ENCODE measurements at places on chromosomes 11 and 22.
A peak's percentile ranks its signal among the peaks of the same experiment; 100 is the strongest.

GRCh38 chr22:24751518-24751917, 23.0 kb downstream of the PIWIL3 start:
- peak; percentile 34 for DNase-seq

GRCh38 chr22:28021116-28021997, 102.3 kb upstream of the PITPNB start:
- DNase-seq: no peak

GRCh38 chr22:48821346-48821690, 1006.4 kb downstream of the BRD1 start:
- DNase-seq: no peak

GRCh38 chr22:45552580-45553350, 50.1 kb downstream of the FBLN1 start:
- DNase-seq: peak; percentile 81

DNA sequence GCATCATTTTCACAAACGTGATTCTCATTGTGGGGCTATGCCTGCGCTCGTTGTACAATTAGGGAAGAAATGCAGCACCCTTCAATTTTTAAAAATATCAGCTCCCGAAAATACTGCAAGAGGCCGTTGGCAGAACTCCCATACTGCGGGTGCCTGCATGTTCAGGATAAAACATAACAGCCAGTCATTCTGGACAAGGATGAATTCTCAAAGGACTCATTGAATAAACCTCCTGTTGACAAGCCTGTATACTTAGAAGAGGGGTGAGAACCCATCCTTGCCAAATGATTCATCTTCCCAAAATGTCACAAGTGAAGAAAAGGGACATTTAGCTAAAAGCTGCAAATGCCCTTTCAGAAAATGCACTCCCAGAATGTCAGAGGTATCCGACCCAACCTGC, 141.9 kb downstream of the CSNK2A3 start:
- no peak for DNase-seq

- no peak for DNase-seq
Measured at GRCh38 chr11:92141159-92141558, 83.5 kb upstream of the FAT3 start.

DNA sequence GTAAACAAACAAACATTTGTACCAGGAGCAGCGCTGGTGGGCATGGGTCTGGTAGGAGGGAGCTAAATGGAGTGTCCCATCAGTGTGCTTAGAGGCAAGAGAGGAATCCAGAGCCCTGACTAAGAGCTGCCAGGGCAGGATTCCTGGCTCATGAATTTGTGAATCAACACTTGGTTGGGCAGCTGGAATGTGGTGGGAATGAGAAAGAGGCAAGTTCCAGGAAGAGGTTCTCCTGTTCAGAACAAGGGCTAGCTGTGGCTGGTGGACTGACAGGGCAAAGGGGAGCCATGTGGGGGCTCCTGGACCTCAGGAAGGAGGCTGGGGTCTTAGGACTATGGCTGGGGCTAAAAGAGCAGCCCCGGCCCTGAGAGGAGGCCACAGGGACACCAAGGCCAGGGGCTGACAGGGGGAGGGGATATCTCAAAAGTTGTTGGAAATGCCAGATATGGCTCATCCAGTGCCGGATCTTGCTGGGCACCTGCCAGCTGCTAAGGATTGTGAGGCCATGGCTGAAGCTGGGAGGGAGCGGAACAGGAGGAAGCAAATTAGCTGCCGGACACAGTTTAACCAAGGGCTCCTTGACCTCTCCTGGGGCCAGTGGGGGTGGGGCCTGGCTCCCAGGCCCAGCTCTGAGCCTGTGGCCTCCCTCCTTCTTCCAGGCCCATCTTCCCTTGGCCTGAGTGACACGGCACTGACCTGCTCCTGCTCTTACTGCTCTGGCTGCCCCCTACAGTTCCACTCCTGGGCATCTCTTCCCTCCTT, 14.6 kb upstream of the P2RY6 start:
- no peak for DNase-seq

DNA sequence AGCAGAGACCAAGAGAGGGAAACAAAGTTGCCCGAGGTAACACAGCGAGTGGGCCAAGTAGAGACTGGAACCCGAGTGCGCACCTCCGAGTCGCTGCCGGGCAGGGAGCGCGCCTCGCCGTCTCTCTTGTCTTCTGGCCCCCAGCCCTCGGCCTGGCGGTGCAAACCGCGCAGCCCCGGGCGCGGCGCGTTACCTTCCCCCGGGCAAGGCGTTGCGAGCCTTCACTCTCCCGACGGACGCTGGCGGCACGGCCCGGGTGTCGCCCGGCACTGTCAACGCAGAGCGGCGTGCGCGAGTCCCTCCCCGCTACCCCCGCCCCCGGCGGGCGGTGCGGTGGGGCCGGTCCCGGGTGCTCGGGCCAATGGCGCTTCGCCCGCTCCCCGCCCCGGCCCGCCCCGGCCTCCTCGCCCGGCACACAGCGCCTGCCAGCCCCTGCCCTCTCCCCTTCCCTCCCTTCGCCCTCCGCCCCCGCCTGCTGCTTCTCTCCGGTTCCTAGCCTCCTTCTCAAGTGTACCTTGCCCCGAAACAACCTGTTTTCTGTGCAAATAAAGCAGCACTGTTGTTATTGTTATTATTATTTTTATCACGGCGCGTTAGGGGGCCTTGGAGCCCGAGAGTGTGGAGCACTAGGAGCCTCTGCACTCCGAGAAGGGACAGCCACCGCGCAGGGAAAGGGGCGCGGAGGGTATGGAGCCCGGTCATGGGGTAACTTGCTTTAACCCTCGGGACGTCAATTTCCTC, at the start of gene SYTL2:
Gene SYTL2, minus strand, starts transcription at position 271 of the 741 bp plus-strand sequence. CDS start 53,416 bp downstream, outside the sequence.
- DNase-seq: peak; percentile 55

DNA sequence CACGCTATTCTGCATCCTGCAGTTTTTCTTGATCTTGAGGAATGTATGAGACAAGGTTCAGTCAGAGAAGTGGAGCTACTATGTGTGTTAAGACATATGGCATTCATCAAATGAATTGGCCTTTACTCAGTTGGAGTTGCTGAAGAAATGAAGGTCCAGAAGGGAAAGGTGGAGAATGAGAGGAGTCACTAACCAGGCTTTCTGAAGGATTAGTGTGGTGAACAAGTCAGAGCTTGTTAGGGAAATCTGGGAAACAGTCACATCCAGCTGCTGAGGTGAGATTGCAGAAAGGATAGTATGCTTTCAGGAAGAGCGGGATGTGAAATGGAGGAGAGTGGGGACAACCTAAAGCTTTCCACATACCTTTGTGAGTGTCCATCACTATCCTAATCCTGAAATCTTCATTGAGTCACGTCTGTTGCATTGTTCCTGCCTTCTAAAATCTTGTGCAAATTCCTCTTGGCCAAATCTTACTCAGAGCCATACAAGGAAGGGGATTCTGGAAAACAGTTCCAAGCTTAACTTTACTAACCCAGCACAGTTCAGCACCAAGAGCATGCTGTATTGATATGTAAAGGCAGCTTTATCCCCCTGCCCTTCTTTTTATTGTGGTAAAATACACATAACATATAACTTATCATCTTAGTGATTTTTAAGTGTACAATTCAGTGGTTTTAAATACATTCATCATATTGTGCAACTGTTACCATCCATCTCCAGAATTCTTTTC, 11.4 kb upstream of the PITPNB start:
- no peak for DNase-seq

DNA sequence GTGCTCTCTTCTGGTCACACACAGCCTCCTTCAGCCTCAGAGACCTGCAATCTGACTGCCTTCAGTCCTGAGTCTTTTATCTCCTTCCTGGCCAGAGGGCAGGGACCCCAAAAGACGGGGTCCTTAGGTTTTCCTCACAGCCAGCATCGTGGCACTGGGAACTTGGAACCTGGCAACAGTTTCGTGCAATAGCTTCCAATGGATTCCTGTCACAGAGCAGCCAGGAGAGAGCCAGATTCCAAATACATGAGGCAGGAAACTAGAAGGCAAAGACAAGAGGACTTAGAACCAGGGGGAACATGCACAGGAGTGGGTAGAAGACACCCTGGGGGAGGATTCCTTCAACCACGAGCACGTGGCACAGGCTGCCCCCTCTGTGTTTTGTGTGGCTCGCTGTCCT, 48.6 kb downstream of the C11orf91 start:
- DNase-seq: no peak

DNA sequence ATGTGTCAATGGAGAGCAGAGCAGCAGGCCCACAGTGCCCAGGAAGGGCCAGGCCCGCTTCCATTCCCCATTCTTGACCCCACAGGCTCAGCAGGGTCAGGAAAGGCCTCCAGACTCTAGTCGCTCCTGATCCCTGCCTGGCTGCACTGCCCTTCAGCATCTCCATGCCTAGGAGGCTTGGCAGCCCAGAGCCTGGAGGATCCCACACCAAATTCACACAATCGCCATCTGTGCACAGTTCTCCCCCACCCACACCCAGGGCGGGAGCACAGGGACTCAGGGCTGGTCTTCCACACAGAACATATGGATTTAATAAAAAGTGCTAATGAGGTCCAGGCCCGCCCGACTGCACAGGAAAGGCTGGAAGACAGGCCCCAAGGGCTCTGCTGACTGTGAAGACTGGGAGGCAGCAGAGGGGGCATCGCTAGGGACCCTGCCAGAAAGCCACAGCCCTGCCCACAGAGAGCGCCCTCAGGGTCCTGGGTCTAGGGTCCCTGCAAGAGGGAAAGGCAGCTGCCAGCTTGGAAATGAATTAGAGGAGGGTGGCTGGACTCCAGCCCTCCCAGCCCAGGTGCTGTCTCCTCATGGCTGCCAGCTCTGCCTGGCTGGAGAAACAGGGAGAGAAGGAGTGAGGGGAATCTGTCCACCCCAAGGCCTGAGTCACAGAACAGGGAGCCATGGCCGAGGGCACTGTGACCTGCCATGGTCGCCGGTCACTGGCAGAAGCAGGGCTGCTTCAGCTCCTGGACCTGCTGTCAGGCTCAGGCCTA, 39.7 kb downstream of the DKK3 start:
- no peak for DNase-seq

DNA sequence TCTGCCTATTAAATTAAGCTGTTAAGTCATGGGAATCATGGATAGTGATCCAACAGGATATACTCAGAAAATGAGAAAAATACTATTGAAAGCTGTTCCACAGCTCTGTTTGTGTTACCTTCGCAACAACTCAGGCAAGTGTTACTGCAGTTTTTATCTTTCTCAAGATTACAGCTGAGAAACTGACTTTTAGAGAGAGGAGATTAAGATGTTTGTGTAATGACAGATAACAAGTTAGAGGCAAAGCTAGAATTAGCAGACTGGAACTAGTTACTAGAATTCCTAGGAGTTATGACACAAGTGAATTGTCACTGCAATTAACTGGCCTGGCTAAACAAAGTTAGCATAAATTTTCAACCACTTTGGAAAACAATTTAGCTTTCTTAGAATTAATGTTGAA, 1.6 kb downstream of the SLN start:
- DNase-seq: no peak

- peak; percentile 38 for DNase-seq
Measured at GRCh38 chr22:50148991-50149721, 21.4 kb upstream of the PANX2 start.

DNA sequence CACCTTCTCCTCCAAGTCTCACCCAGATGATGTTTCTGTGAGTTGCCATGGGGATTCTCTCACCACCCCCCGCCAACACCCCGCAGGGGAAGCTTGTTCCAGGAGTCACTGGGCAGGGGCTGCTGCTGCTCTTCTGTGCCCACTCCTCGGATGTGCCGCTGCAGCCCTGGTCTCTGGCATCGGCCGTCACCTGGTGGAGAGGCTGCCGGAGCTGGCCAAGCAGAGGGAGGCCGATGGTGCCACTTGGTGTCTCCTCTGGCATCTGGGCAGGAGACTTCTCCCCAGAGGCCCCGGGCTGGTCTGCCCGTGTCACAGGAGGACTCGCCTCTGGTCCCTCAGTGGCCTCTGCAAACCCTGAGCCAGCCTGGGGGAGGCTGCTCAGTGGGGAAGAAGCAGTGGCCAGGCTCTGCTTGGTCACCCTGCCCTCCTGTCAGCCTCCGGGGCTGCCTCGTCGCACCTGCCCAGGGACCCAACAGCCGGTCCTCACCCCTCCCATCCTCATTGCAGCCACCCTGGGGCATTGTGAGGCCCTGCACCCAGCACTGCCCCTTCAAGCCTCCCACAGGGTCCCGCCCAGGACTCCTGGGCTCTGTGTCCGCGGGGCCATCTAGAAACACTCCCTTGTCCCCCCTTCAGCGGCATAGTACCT, 424 bp upstream of the ADORA2A start:
- DNase-seq: no peak

DNA sequence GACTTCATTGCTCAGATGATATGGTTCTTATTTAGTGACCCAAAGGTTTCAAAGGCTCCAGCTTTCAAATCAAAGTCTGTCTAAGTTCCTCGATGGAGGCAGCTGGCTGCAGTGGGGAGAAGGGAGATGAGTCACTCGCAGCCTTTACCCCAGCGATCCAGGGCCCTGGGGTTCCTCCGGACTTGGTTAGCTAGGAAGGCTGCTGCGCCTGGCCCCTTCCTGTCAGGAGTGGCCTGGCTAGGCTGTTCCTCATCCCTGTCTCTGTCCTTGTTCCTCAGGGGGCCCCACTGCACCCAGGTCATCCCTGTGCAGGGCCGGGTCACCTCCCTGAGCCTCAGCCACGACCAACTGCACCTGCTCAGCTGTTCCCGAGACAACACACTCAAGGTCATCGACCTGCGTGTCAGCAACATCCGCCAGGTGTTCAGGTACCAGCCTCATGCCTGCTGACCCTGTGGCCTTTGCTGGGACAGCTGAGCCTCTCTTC, 13.9 kb downstream of the ATG16L2 start:
- peak; percentile 52 for DNase-seq

- DNase-seq: no peak
Measured at GRCh38 chr11:19193916-19194315, 7.9 kb downstream of the CSRP3 start.

- DNase-seq: no peak
Measured at GRCh38 chr11:3156282-3156660, 8.8 kb downstream of the OSBPL5 start.

DNA sequence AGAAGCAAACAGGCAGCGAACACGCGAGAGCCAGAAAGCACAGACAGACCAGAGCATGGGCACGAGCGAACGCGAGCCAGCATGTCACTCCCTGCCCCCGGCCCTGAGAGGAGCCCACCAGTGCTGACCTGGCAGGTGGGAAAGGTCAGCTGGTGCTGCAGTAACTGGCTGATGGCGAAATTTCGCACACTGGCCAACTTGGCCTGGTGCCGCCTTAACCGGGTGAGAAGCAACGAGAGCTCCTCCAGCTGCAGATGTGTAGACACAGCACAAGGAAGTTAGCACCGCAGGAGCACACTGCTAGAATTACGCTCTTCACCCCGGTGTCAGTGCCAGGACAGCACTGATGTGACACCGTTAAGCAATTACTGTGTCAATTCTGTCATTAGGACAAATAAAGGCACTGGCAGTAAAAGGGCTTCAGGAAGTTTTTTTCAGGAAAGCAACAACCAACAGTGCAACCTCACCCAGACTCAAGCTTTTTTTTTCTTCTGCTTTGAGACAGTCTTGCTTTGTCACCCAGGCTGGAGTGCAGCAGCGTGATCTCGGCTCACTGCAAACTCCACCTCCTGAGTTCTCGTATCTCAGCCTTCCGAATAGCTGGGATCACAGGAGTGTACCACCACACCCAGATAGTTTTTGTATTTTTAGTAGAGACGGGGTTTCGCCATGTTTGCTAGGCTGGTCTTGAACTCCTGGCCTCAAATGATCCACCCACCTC, 76.8 kb downstream of the C11orf58 start:
- DNase-seq: peak; percentile 51

All from inflammatory macrophage treated with lipopolysaccharide for 1 hour (primary cell).